ENCODE measurements at places on chromosomes 2 and 18. TPM values are rescaled to one million over a fixed set of nuclear protein-coding genes. Genes with fewer than 3 reads are reported as not detected.

- DNase-seq, result no peak
Measured at GRCh38 chr2:104476075-104476474, 377.8 kb upstream of the POU3F3 start.

- no peak for DNase-seq
Measured at GRCh38 chr2:216017365-216017764, 4.0 kb upstream of the MREG start.

- DNase-seq, result no peak
Measured at GRCh38 chr2:141835103-141835502, 295.7 kb downstream of the LRP1B start.

DNA sequence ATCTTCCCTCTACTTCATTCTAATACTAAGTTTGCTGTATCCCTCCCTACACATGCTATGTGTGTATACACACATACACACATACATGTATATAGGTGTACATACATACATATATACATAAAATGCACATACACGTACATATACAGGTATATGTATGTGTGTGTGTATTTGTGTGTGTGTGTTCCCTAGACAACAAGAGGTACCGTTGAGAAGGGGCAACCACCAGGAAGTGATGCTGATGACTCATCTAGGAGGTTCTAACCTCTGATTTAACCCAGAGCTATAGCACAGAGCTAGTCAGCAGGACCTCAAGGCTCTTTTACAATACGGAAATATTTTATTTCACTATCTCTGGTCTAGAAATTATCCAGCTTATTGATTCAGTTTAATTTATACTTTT, 139.2 kb downstream of the LAMA3 start:
- peak; percentile 64 for DNase-seq

GRCh38 chr18:23194997-23195957, 60.0 kb downstream of the CABLES1 start:
- DNase-seq, result no peak

GRCh38 chr2:204664708-204665121, 119.4 kb downstream of the PARD3B start:
- DNase-seq, result no peak

GRCh38 chr2:204890680-204891079, 345.4 kb downstream of the PARD3B start:
- no peak for DNase-seq

DNA sequence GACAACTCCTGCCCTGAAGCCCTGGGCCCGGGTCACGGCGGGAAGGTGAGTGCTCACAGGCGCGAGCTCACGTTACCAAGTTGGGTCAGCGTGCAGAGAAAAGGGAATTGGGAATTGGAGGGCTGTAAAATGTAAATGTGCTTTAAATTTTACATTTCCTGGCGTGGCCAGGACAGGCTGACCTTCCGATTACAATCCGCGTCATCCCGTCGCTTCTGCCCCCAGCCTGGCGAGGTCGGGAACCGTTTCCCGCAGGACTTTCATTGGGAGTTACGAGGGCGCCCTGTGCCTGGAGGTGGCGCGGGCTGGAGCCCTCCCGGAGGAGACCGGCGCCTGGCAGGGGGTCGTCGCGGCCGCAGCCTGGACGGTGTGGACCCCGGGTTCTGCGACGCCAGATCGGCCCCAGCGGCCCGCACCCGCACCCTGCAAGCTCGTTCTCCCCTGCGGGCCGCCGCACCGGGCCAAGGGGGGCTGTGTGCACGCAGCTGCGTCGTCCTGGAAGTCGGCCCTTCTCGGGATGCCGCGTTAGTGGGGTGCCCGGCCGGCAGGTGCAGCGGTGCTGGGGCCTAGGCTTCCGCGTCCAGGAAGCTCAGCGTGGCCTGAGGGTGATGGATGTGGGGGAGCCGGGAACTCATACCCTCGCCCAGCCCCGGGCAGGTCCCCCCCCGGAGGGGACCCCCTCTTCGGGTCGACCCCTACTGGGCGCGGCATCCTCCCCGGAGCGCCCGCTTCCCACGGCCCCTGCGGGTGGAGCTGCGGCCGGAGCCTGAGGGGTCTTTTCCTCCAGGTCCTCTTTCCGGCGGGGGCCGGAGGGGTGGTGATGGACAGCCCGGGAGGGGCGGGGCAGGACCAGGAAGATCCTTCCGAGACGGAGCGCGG, 63.9 kb downstream of the LRRFIP1 start:
- peak; percentile 40 for DNase-seq

DNA sequence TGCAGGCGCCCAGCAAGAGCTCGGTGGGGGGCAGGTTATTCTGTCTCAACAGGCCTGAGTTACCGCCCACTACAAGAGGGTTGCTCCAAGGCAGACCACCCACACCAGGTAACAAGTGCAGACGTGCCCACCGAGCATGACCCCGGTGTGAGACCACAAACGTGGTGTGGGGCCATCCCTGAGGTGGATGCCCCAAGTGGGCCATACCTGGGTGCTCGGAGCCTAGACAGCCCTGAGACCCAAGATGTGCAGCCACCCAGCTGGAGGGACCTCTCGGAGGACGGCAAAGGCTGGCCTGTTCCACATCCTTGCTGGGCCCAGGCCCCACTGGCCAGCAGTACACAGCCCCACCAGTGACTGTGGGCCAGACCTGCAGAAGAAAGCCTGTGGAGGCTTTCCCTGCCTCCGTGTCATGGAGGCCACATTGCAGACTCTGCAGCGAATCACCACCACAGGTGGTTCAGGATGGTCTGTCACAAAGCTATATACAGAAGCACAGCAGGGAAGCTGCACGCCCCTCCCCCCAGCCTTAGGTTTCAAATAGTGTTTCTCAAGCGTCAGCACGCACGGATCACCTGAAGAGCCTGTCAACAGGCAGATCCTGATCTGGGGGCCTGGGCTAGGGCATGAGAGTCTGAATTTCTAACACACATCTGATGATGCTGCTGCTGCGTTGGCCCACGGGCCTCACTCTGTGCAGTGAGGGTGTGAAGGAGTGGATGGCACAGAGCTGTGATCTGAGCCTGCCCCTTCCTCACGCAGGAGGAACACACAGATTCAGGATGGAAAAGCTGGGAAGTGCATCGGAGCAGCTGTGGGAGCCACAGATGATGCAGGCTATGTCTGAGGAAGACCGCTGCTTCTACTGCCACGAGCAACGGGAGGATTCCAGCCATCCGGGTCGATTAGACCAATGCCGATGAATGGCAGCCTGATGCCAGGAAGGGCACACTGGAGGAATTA, 96.8 kb downstream of the UXS1 start:
- no peak for DNase-seq

DNA sequence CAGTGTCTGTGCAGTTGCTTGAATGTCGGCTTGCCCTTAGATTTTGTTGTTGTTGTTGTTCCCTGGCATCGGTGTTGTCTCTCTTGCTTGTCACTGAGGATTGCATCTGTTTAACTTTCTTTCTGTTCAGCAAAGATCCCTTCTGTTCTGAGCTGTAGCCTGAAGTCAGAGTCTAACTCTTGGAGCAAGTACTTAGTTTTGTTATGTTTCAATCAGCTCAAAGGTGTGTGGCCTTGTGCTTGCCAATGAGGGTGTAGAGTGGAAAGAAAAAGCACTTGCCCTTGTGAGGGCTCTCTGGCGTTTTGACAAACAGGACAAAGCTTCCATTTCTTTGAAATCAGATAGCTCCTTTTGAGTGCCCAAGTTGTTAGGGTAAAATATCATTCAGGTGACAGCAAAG, 757.1 kb upstream of the CDH7 start:
- DNase-seq, result no peak

- no peak for DNase-seq
Measured at GRCh38 chr2:158269143-158269542, 167.5 kb downstream of the UPP2 start.

- no peak for DNase-seq
Measured at GRCh38 chr2:73260338-73260984, 23.8 kb downstream of the FBXO41 start.

GRCh38 chr2:218465987-218466633, 47.2 kb downstream of the VIL1 start:
- DNase-seq, result no peak

DNA sequence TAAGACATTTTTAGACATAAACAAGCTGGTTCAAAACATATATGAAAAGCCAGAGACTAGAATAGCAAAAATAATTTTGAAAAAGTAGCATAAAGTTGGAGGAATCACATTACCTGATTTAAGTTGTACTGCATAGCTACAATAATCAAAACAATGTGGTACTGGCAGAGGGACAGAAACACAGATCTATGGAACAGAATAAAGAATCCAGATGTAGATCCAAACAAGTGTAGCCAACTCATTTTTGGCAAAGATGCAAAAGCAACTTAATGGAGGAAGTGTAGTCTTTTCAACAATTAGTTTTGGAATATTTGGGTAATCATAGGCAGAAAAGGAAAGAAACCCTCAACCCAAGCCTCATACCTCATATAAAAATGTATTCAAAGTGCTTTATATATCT, 278.7 kb upstream of the ZNF521 start:
- DNase-seq, result no peak

DNA sequence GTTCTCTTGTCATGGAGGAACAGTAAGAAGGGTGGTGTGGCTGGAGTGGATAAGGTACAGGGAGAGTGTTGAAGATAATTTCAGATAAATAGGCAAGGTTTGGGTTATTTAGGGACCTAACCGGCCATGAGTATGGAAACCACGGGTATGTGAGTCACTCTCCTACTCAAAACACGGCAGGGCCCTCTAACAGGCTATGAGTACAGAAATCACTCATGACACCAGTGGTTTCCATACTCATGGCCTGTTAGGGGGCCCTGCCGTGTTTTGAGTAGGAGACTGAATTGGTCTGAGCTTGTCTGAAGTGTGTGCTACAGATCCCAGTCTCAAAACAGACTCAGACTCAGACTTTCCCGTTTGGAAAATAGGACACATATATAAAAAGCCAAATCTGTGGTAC, 428.4 kb upstream of the HNMT start:
- no peak for DNase-seq

DNA sequence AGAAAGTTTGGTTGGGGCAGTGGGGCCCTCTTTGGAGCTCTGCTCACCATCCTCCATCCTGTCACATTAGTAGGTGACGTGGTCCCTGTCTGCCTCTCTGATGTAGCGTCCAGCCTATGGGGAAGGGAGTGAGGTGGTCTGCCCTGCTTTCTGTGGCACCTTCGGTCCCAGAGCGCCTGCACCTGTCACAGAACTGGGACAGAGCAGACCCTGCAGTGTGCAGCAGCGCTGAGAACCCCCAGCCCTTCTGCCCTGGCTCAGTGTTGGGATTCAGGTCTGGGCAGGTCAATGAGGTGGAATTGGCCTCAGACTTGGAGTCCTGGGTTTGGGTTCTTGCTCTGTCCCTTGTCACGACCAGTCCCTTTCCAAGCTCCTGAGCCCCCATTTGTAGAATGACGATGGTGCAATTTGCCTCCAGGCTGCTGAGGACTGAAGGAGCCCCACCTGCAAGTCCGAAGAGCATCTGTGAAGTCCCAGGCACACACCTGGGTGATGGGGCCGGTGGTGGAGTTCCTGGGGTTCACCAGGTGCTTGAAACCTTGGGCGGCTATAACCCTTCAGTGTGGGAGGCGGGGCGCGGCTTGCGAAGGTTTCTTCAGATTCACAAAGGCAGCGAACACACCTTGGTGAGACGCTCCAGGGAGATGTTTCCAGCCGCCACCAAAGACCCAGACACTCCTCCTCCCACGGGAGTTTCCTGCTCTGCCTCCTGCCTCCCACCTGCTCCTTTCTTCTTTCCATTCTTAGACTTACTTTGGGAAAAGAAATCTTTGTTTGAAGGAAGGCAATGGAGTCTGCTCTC, 265.4 kb upstream of the HDAC4 start:
- DNase-seq, result no peak

DNA sequence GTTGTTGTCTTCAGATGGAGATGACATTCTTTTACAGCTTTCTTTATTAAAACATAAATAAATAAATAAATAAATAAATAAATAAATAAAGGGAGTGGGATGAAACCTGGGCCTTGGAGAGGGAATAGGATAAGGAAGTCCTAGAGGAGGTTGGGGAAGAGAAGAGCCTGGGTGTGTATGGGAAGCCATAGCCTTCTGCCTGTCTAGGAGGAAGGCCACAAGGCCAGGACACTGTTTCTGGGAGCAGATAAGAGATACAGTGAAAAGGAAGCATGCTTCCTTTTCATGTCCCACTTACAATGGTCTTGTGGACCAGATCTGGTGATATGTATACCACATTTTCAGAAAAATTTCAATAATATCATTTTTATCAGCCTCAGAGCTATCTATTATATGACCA, 6.1 kb upstream of the TDRD15 start:
- no peak for DNase-seq

- DNase-seq, result no peak
Measured at GRCh38 chr18:53225567-53226325, 885.7 kb downstream of the DCC start.

- DNase-seq, result no peak
Measured at GRCh38 chr2:164203131-164203530, 418.2 kb downstream of the GRB14 start.

GRCh38 chr18:8450013-8450412, 159.2 kb upstream of the RAB12 start:
- DNase-seq, result no peak

- no peak for DNase-seq
Measured at GRCh38 chr2:188292348-188293239, 920 bp downstream of the GULP1 start.

GRCh38 chr2:135931776-135932443, 53.5 kb downstream of the DARS1 start:
- no peak for DNase-seq

DNA sequence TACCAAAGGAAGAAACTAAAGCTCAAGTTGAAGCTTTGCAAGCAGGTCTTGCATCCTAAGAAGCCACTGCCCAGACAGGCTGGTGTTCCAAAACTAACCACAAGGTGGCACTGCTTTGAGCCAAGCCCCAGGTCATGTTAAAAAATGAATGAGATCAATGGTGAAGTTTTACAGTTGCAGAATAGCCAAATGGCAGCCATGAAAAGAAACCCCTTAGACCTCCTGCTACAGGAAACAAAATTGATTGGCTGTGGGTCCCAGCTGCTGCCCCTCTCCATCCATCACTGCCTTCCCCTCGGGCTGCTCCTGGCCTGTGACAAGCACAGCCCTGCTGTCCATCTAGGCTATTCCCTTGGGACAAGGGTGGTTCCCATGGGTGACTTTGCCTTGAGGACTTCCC, 20.7 kb upstream of the MREG start:
- DNase-seq, result peak; percentile 49

GRCh38 chr18:48728204-48728833, 189.5 kb downstream of the CTIF start:
- DNase-seq, result no peak

- DNase-seq, result no peak
Measured at GRCh38 chr2:42041377-42042127, 6.3 kb upstream of the PKDCC start.

- peak; percentile 32 for DNase-seq
Measured at GRCh38 chr2:171084128-171084527, 76.6 kb downstream of the TLK1 start.

GRCh38 chr2:222796413-222797103, 64.3 kb upstream of the ACSL3 start:
- no peak for DNase-seq

Gene KCNJ3
- not detected for polyA plus RNA-seq

Gene MAP3K19
- not detected for polyA plus RNA-seq

Gene CNDP1
- polyA plus RNA-seq, result not detected

Gene ADGRF3
- 1.2 TPM for polyA plus RNA-seq

Gene EXOC6B
- 3.4 TPM for polyA plus RNA-seq

Gene GAREM1
- polyA plus RNA-seq, result 0.36 TPM

Gene TTR
- not detected for polyA plus RNA-seq

Gene PID1
- polyA plus RNA-seq, result not detected

Gene ADD2
- polyA plus RNA-seq, result 1.8 TPM

Gene THOC1
- 12.4 TPM for polyA plus RNA-seq

Gene TP53I3
- 0.44 TPM for polyA plus RNA-seq

Data from naive thymus-derived CD8-positive, alpha-beta T cell (primary cell).